ENCODE measurements at places on chromosomes 5 and 9.
A peak's percentile ranks its signal among the peaks of the same experiment; 100 is the strongest.

DNA sequence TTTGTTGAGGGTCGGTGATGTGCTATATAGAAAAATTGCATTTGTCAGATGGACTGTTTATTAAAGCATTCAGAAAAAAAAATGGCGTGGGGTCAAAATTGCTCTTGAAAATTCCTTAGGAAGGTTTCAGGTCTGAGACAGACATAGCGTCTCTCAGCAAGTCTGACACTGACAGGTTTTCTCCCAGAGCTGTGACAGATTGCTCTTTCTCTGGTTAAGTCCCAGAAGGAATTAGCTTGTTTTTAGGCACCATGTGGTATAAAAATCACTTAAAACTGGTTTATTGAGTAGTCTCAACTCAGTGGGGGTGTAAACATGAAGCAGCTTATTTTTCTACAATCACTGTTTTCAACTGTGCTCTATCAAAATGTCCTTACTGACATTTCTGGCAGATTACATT is 1379.8 kb downstream of the MAT2B start:
- no peak for ATAC-seq

GRCh38 chr9:123349691-123350480 is 6.1 kb upstream of the CRB2 start:
- ATAC-seq = peak; percentile 64

- no peak for ATAC-seq
Observed at GRCh38 chr9:100281066-100281465, 71.7 kb downstream of the TEX10 start.

- ATAC-seq = no peak
Observed at GRCh38 chr5:117318528-117318927, 743.9 kb upstream of the SEMA6A start.

DNA sequence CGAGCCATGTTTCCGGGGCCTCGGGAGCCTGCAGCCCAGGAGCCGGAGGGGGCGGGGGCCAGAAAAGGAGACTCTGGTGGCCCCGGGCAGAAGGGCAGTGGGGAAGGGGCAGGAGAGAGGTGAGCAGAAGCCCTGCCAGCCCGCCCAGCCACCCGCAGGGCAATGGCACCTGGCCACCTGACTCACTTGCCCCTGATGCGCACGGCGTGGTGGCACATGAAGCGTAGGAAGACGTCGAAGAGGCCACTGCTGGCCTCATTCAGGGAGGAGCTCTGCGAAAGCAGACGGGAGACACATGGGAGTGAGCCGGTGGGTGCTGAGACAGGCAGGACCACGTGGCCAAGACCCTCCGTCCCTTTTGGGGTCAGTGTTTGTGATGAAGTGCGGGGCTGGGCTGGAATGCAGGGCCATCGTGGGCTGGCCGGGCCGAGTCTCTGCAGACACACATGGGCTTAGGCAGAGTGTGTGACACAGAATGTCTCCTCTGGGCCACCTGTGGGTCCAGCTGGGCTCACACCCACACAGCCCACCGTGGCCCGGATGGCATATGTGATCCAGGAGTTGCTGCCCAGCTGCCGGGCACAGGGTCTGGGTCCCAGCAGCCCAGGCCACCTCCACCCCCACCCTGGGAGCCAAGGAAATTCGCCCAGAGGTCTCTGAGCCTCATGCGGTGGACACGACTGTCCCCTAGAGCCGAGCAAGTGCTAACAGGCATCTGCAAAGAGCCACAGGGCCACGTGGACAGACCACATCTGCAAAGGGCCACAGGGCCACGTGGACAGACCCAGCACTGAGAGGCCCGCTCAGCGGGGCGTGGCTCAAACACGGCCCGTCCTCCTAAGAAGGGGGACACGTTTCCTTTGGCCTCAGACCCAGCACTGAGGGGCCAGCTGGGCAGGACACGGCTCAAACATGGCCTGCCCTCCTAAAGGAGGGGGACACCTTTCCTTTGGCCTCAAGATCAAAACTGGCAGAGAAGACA is 23.6 kb downstream of the TERT start:
- ATAC-seq = no peak

All from gastroesophageal sphincter (tissue), 4 donors.